ENCODE measurements at places on chromosomes 13 and 19.

- no peak for DNase-seq
Measured at GRCh38 chr13:90420683-90421082, 926.8 kb upstream of the MIR17HG start.

DNA sequence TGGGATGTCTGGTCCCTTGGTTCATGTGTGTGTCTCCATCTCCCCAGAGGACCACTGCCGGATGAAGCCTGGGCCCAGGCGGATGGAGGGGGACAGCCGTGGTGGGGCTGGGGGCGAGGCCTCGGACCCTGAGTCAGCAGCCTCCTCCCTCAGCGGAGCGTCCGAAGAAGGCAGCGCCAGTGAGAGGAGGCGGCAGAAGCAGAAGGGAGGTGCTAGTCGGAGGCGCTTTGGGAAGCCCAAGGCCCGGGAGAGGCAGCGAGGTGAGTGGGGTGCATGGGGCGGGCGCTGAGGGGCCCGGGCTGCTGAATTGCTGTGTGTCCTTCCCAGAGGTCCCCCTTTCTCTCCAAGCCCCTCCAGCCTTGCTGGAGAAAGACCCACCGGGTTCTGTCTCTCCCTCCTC is 3.2 kb downstream of the CCDC106 start:
- no peak for DNase-seq

GRCh38 chr13:34878329-34878728 is 63.7 kb upstream of the NBEA start:
- DNase-seq: no peak

DNA sequence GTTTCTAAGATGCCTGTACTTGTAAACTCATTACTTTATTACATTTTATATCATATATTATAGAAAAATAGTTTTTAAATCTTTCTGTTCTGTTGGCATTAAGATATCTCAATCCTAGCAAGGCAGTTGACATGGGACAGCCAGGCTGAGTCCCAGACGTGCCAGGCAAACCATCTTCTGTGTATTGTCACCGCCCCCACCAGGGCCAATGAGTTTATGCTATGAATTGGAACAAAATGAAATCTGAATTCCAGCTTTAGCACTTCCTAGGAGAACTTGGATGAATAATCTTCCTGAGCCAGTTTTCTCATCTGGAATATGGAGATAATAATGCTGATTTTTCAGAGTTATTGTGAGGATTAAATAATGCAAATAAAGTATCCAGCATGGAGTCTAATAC is 79.9 kb upstream of the GSX1 start:
- DNase-seq: peak; percentile 47

DNA sequence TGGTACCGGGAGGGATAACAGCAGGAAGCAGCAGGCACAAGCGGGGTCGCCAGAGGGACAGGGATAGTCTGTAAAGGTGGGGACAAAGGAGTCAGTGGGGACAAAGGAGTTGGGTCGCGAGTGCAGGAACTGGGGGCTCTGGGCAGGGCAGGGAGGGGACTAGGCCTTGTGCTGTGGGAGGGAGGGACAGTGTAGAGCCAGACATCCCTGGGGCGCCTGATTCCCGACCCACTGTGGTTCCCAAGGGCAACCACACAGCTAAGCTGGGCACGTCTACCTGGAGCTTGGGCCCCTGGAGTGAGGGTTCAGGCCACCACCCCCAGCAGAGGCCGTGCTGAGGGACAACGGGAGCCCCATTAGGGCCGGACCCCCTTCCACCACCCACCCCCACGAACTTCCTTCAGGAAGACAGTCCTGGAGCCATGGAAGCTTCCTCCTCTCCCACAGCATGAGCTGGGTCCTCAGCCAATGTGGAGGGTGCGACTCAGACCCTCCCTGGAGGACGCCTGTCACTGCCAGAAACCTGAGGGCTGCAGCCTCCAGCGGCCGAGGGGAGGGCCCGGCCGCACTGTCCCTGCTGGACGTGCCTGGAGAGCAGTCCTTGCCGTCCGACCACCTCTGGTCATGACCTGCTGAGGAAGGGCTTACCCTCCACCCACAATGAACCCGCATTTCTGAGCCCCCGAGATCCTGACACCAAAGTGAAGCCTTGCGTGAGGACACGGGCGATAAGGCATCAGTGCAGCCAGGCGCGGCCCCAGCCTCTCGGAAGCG is 77.9 kb downstream of the SPACA7 start:
- no peak for DNase-seq

DNA sequence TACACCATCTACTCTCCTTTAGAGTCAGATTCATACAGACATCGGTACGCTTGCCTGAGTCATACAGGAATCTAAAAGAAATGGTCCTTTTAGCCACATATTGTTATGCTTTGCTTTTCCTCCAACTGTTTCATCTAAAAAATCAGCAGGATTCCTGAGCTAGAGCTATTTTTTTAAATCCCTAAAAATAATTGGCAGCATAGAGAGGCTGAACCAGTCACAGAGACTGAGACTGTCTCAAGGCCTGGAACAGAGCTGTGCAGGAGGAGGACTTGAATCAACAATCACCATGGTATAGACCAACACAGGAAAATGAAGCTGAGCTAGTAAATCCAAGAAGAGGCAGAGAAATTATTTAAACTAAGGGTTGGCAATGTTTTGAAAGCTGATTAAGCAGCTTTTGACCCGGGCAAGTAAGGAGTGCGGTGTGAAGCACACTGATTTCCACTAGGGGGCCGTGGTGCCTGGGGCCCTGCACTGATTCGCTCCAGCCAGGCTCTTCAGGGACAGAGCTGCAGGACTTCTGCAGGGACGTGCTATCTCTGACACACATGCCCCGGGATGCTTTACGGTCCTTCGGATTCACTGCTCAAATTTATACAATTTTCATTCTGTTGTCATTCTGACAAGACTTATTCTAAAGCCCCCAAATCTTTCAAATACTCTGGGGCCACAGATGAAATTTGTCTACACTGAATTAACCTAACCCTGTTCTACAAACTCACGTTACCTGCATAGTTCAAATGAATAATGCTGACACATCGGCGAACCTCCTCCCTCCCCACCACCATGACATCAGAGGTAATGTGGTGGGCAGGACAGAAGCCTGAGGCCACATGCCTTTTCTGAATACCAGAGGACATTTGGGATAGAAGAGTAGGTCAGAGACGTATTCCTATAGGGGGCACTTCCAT is 87.6 kb upstream of the SLC15A1 start:
- DNase-seq: peak; percentile 80

- no peak for DNase-seq
Measured at GRCh38 chr19:32580353-32580900, 563 bp upstream of the PDCD5 start.

GRCh38 chr19:30908262-30908771 is 440.9 kb downstream of the TSHZ3 start:
- DNase-seq: no peak

GRCh38 chr19:11339254-11340098 is at the start of gene RAB3D:
Gene RAB3D (minus strand): TSS chr19:11339657. CDS start chr19:11337399, 2,258 bp downstream.
- peak; percentile 96 for DNase-seq

DNA sequence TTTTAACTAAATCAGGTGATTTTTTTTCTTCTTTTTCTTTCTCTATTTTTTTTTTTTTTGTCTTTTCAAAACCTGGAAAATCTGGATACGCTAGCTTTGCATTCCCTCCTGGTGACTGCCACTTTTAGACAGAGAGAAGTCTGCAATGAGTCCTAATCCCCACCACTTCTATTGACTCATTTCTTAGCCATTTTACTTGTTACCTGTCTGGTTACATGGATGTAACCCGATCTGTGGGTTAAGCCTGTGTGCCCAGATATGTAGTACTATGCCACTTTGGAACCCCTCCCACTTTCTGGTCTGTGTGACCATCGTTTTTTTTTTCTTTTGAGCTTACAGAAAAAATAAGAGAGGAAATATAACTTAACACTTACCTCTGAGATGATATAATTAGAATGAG is 817.8 kb upstream of the PCDH9 start:
- no peak for DNase-seq

DNA sequence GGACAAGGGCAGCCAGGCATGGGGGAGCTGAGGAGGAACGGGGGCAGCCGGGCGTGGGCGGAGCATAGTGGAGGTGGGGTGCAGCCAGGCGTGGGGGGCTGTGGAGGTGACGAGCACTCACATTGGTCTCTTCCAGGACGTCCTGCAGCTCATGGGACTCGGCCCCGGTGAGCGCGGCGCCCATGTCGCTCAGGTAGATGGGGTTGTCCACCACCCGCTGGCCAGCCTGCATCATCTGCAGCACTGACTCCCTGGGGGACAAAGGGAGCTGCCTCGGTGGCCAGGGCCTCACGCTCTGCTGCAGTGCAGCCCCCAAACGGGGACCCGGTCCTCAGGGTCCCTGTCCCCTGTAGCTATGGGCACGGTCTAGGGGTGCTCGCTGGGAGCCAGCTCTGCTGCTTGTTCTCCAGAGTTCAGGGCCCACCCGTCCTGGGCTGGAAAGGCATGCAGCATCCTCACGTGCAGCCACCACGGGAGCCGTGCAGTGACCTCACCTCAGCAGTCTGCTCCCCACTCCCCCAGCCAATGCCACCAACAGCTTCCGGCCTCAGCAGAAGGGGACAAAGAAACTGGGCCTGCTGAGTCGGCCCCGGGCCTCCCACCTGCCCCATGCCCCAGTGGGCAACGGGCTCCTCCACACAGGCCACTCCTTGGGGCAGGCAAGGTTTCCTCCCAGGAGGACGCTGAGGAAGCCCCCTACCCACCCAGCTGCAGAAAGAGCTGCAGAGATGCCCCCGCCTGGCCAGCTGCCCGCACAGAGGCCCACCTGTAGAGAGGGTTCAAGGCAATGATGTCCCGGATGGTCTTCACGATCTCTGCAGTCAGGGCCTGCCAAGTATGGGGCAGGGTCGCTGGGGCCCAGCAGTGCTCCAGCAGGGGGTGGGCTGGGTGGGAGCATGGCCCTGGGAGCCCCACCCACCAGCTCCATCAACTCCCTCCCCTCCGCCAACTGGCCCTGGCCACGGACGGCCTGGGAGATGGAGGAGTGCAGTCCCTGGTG is 12.1 kb downstream of the LONP1 start:
- no peak for DNase-seq

DNA sequence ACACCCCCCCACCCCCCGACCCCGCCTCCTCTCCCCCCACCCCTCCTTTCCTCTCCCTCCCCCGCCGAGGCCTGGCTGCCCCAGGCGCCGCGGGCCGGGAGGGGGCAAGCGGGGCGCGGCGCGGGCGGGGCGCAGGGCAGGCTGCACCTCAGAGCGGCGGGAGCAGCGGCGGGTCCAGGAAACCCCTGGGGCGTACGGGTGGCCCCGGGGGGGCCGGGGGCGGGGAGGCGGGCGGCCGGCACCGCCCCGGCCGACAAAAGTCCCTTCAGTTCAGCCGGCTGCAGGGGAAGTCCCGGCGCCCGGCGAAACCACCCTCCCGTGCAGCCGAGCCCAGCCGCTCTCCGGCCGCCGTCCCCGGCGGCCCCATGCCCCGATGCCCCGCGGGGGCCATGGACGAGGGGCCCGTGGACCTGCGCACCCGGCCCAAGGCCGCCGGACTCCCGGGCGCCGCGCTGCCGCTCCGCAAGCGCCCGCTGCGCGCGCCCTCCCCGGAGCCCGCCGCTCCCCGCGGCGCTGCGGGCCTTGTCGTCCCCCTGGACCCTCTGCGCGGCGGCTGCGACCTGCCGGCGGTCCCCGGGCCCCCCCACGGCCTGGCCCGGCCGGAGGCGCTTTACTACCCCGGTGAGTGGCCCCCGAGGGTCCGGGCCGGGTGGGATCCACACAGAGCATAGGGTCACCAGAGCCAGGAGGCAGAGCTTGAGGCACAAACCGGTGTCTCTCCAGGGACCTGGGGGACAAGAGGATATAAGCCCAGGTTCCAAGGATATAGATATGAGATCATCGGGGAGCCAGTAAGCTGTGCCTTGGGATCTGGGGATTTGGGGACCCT is at the start of gene BCL3:
Gene BCL3, plus strand, starts transcription at position 283 of the 829 bp plus-strand sequence. Its CDS starts 83 bp downstream, at position 366.
- DNase-seq: peak; percentile 89

GRCh38 chr13:65468628-65469027 is 1761.5 kb downstream of the PCDH9 start:
- no peak for DNase-seq

DNA sequence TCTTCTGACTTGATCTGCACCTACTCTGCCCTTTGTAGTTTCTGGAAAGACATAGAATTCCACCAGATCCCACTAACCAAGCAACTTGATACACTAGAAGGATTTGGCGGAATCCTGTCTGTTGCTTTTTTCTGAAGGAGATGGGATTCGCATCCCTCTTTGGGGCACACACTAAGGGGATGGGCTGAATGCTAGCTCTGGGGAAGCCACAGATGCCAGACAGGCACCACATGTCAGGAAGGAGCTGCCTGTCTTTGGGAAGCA is 52.1 kb downstream of the SERP2 start:
- no peak for DNase-seq

- no peak for DNase-seq
Measured at GRCh38 chr13:106537521-106537920, 2.1 kb upstream of the EFNB2 start.

DNA sequence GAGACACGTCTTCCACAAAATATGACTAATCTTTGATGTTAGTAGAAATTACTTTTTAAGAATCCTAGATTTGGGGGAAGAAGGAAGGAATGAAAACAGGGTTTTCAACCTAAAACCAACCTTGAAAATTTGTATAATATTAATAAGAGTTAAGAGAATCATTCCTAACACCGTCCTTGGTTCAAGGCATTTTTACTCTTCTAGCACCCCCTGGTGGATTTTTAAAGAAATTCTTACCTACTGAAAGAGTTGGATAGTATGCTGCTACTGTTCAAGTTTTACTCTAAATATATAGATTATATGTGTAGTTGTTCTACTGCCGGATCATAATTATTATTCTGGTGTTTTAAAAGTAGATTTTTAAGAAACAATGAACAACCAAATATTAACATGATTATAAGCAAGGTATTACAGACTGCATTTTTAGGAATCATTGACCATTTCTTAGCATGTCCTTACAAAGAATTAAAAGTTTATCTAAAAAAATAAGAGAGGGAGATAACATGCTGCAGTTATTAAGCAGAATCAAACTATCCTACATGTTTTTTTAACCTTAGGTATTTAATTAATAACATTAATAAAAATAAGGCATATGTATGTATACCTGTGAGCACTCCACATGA is 7.4 kb upstream of the SLITRK6 start:
- peak; percentile 82 for DNase-seq

DNA sequence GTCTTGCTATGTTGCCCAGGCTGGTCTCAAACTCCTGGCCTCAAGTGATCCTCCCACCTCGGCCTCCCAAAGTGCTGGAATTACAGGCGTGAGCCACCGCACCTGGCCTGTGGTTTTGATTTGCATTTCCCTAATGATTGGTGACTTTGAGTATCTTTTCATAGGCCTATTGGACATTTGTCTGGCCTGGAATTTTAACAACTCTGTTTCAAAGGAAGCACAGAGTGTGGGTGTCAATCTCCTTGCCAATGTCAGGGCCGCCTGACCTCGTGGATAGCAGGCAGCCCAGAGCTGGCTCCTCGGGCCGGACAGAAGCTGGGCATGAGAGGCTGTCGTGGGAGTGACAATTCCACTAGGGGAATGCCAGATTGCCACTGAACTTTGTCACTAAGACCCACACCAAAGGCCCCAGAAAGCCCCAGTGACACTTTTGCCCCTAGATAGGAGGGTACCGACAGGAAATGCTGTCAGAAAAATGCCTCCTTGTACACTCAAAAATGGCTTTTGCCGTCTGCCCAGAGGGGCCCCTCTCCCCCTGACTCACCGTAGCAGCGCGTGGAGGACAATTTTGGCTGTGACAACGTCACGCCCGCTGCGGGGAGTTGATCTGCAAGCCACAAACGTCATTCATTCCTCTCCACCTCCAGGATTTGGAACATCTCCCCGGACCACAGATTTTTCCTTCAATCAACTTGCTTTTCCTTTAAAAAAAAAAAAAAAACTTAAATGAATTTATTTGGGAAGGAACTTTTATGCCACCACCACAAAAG is 11.7 kb upstream of the ADGRE5 start:
- no peak for DNase-seq

GRCh38 chr13:40394304-40394985 is 272.0 kb downstream of the FOXO1 start:
- DNase-seq: no peak

- no peak for DNase-seq
Measured at GRCh38 chr13:102261809-102262208, 140.0 kb downstream of the FGF14 start.
